NCI-H460 (cell line): ENCODE measurements at places on chromosomes 5 and 9. TPM values are rescaled to one million over a fixed set of nuclear protein-coding genes. Genes with fewer than 3 reads are reported as not detected.

Gene MAMDC2
- not detected in 2 replicates for total RNA-seq

Gene SPAG8
- 0.14 and 0.47 TPM in 2 replicates for total RNA-seq

GRCh38 chr9:17531642-17532254 is 47.1 kb upstream of the SH3GL2 start:
- DNase-seq: peak; percentile 21

GRCh38 chr9:38026840-38027527 is 42.0 kb downstream of the SHB start:
- no peak for DNase-seq

- no peak for DNase-seq
Observed at GRCh38 chr9:77426712-77427111, 221.4 kb downstream of the GNA14 start.

- peak; percentile 94 for DNase-seq
Observed at GRCh38 chr5:94111209-94112004, 370.0 kb upstream of the POU5F2 start.

DNA sequence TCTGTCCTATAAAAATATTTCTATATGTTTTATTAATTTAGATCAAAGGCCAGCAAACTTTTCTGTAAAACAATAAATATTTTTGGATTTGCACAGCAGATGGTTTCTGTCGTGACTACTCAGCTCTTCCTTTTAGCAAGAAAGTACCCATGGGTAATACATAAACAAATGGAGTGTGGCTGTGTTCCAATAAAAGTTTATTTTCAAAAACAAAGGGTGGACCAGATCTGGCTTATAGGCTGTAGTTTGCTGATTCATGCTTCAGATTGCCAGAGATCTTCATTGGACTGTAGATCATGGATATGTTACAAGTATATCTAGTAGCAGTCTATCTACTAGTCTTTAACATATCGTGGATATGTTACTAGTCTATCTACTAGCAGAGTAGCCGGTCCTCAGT is 590.5 kb downstream of the CSNK1G3 start:
- no peak for DNase-seq

GRCh38 chr5:153559926-153560325 is 69.5 kb downstream of the GRIA1 start:
- DNase-seq: no peak

DNA sequence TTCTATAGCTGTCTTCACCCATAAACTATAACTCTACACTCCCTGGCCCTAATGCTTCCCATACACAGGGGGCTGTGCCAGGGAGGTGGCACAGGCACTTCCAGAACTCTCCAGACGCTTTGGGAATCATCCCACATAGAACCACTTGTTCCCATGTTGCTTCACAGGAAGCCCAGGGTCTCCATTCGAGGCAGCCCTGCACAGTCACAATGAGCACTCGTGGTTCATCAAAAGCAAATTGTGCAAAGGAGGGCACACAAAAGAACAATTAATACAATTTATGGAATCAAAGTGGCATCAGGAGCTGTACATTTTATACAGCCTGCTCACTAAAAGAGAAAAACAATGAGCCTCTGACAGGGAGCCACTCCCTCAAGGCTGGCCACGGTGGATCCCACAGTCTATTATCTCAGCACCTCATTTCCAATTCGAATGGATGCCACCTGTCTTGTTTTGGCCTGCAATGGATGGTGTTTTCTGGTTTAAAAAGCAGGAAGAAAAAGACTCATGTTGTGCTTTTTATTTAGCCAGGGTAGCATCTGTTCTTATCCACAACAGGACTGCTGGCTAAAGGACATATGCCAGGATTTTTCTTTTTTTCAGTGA is 354.8 kb downstream of the ENC1 start:
- DNase-seq: no peak

- DNase-seq: no peak
Observed at GRCh38 chr9:75911390-75911789, 20.9 kb downstream of the PCSK5 start.

DNA sequence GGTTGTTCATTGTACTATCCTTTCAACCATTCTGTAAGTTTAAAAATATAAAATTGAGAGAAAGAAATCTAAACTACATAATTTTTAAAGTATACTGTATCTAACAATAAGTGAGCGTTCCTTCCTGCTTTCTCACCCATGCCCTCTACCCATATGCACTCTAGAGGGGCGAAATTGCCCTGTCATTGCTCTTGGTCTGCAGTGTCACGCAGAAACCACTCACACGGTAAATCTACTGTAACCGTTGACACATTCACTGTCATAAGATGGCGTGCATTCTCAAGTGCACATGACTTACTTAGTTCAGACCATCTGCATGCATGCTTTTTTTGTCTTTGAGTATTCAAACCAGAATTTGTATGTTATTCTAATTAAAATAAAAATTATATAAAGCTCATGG is 55.7 kb upstream of the NIPBL start:
- DNase-seq: no peak
